Sciatic nerve (tissue), 2 donors: ENCODE measurements at places on chromosomes 13 and 19. TPM values are rescaled to one million over a fixed set of nuclear protein-coding genes. Genes with fewer than 3 reads are reported as not detected.

Gene CBY2
- total RNA-seq: not detected

Gene CXCL17
- 0.31 TPM for total RNA-seq

- DNase-seq: no peak
These were observed 4.0 kb downstream of the ARID3A start for GRCh38 chr19:929891-930258.

- no peak for DNase-seq
These were observed 638 bp downstream of the ADGRE5 start for GRCh38 chr19:14381689-14382474.

GRCh38 chr13:32726374-32727037 lies 140.3 kb downstream of the PDS5B start:
- no peak for DNase-seq
